ENCODE measurements at places on chromosomes 5 and 9. TPM values are rescaled to one million over a fixed set of nuclear protein-coding genes. Genes with fewer than 3 reads are reported as not detected.

The EGFLAM gene
- total RNA-seq: 14.8 TPM

The SLC46A2 gene
- total RNA-seq: not detected

The BARHL1 gene
- not detected for total RNA-seq

The SH3TC2 gene
- 0.33 TPM for total RNA-seq

The F2RL1 gene
- total RNA-seq: 65.9 TPM

The KIF4B gene
- total RNA-seq: 0.10 TPM

The LTC4S gene
- total RNA-seq: 0.69 TPM

The ARAP3 gene
- 2.5 TPM for total RNA-seq

The ANXA2R gene
- total RNA-seq: 6.2 TPM

The FAM114A2 gene
- total RNA-seq: 20.7 TPM

The FST gene
- 0.51 TPM for total RNA-seq

The HMCN2 gene
- total RNA-seq: 0.05 TPM

GRCh38 chr9:129962889-129963703 lies 79.9 kb downstream of the FNBP1 start:
- no peak for DNase-seq

- no peak for DNase-seq
Measured at GRCh38 chr9:91187965-91188344, 173.8 kb downstream of the AUH start.

DNA sequence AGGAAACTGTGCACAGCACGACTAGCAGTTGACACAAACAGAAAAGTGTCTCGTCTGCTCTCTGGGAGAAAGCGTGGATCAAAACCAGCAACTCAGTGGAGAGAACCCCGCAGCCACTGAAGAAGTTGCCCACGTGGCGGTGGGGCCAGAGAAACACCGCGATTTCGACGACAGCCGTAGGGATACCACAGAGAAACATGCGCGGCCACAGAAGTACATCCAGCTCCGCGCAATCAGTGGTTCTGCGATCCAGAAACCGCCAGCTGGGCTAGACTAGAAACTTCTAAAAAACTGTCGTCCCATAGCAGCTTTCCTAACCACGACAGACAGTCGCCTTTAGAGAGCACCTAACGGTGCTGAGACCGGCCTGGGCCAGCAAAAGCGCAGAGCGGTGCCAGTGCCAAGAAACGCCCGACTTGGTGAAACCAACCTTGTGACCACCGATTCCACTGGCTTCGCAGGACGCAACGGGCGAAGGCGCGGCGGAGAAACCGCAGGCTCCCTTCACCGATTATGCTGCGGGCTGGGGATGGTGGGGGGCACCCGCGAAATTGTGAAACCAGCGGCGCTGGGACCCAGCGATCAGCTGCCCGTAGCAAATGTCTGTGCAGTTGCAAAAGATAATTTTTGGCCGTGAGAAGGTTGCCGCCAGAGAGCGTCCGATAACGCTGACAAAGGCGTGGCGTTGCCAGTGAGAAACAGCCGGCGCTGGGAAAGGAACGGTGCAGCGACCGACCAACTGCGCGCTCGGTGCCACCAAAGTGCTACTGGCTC lies 2.7 kb upstream of the ANXA2R start:
- DNase-seq: peak; percentile 75

DNA sequence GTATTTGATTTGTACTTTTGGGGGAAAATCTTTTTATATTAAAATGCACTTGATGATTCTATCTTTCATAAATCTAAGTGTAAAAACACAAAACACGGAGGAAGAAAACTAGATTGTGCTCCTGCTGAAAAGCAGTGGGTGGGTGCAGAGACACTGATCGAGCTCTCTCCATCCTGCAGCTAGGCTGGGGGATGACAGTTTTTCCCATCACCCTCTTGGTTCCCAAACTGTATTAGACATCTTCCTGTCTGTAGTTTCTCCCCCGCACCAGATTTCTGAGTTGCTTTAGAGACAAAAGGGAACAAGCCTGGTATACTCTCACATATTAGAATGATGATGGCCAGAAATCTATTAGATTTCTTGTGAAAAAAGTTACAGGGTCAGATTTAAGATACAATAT lies 99.6 kb downstream of the FAM114A2 start:
- DNase-seq: no peak

GRCh38 chr5:40378396-40379177 lies 301.1 kb upstream of the PTGER4 start:
- DNase-seq: no peak

DNA sequence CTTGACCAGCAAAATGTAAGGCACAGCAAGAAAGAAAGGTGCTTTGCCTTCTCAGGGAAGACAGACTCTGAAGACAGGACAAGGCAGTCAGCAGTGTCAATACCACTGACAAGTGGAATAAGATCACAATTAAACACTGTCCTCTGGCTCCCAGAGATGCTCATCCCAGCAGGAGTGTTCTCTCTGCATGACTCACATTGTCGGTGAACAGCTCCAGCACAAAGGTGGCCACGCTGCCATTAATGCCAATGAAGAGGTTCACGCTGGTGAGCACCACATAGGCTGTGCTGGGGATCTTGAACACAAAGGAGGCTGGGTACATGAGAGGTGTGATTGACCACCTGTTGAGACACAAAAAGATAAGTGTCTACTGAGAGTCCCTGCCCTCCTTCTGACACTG lies 31.9 kb downstream of the NIPSNAP3B start:
- DNase-seq: no peak

DNA sequence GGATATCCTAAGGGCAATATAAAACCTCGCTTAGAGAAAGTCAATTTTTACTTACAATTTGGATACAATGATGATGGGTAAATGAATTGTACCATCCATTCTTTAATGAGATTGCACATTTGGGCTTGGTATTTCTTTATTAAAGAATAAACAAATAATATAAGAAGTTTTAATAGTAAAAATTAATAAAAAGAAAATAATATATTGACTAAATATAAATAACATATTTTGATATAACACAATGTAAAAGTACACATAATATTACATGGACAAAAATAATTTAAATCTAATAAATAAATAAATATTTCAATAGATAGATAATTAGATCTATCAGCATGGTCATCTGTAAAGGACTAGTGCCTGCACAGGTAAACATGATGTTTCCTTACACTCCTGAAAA lies 944 bp downstream of the IFNA21 start:
- no peak for DNase-seq

DNA sequence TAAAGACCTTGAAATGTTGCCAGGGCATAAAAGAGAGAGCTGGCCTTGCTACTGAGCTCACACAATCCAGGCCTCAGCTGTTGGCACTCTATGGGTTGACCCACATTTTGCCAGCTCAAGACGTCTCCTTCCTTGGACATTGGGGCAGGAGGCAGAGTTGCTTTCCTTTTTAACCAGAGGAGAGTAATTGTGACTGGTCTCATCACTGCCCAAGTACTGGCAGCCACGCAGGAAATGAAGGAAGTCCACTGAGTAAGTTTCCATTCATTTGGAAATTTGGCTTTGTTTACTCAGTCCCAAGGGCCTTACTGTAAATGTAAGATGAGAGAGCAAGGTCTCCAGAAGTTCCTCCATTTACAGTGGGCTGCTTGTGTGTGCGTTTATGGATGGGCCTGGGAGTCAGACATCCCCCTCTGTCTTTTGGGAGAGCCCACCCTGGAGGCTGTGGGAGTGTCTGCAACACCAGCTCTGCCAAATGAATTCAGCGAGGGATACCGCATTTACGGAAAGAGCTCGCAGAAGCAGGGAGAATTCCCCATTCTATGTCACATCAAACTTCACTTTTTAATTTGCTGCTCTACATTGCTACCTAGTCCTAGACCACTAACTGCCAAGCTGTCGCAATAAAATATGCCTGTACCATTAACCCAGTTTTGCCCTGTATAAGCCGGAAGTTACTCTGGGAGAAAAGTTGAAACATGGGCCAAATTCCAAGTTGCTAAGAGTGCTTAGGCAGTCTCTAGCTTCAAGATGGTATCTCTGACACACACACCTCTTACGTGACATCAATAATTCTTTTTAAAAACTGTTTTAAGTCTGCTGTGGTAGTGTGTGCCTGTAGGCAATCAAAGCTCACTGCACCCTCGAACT lies 24.5 kb upstream of the PDZD2 start:
- DNase-seq: no peak

DNA sequence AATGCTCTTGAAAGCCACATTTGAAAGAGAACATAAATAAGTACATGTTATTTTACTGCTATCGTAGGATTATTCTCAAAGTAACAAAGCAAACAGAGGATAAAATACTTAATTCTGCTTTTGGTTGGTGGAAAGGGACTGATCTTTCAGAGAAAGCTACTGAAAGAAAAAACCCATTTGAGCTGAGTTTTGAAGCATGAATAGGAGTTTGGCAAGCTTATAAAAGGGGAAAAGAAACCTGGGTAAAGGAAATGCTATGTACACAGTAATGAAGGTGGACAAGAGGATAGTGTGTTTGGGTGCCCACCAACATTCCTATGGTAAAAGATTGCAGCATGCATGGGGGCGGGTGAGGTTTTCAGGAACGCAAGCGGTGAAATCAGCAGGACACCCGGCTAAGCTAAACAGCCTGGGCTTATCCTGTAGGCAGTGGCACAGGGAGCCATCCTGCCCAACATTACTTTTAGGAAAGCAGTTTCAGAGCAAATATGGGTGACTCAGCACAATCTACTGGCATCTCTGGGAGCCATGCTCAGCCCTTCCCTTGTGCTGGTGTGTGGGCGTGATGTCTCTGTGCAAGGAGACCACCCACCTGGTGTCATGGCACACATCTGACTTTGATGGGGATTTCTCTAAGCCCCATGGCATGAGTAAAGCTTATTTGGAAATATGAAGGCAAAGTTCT lies 673.9 kb upstream of the KLF4 start:
- DNase-seq: no peak

- peak; percentile 4 for DNase-seq
Measured at GRCh38 chr9:32350682-32351081, 33.8 kb upstream of the ACO1 start.

GRCh38 chr5:163505049-163505367 lies 411 bp upstream of the MAT2B start:
- DNase-seq: no peak

- no peak for DNase-seq
Measured at GRCh38 chr9:85483208-85483607, 258.5 kb downstream of the AGTPBP1 start.

DNA sequence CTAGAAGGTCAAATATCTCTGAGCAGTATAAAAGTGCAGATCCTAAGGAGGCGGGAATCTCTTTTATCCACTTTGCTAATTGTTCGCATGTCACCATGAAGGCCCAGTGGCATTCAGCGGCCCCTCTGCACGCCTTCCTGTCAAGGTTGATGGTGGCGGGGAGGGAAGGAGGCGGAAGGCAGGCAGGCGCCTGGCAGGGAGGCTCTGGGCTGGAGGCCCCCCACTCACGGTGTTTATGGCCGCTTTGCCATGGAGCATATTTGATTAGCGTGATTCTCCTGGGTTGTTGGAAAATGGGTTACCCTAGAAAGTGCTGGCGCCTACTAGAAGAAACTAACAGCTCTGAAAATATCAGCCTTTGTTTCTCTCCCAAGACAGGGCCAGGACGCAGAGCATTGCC lies 209.6 kb downstream of the FSTL4 start:
- no peak for DNase-seq

DNA sequence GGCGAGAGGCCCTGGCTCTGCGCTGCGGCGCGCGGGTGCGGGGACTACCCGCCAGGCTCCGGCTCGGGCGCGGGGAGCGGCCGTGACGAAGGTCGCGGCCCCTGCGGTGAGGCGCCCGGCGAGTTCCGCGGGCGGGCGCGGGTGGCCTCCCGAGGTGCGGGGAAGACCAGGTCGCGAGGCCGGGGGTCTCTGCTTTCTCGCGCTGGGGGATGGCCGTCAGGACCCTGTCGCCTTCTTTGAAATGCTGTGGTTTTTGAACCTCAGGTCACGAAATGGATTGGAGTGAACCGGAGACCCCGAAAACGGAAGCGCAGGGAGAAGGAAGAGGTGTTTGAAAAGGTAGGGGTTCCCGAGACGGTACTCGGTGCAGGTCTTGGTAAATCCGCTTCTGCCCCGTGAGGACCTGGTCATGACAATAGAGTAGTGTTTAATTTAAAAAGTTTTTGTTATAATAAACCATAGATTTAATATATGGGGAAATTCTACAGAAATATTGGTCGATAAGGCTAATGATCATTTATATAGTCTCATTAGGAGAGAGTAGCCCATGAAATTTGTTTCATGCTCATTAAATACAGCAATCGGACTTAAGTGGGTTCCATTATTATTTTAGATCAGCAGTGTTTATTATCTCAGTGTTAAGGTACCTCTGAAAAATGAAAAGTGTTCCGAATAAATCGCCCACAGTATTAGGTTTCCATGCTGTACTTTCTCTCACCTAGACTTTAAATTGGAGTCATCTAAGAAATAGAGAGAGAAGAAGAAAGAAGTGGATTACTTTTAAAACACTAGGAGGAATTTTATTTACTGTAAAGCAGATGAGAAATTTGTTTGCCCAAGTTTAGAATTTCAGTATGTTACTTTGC lies 279.0 kb downstream of the AOPEP start:
- no peak for DNase-seq

GRCh38 chr5:180394031-180394636 lies 41.0 kb upstream of the GFPT2 start:
- no peak for DNase-seq

DNA sequence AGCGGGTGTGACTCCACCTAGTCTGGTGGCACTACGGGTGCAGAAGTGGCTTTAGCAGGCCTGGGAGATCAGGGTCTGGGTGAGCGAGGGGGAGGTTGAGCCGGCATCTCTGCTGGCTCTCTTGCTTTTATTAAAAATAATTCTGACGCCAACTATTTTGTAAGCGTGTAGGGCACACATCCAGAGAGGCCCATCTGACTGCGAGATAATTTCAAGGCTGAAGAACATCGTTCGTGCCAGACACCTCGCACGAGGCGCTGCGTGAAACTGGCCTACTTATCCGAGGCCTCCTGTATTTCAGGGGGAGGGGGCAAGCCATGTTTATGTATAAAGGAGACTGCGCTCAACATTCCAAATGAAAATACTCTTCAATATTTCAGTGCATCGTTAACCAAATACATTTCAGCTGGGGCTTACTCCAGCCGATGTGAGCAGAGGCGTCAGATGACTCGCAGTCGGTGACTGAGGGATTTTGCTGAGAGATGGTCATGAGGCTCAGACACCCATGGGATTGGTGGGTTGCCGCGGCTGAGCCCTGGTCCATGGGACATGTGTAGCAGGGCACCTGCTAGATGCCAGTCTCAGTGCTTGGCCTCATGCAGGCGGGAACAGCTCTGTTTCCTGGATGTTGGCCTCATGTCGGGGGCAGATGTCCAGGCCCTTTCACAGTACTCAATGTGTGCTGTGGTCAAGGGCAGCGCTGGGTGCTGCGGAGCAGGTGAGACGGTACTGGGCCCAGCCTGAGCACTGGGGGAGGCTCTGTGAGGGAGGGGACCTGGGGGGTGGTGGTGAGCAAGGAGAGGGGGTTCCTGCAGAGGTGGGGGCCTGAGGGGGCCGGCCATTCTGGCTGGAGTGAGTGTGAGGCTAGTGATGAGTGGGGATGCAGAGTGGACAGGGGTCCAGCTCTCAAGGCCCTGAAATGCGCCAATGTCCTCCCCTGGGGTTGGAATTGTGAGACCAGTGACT lies 201.5 kb downstream of the DAB2IP start:
- no peak for DNase-seq

- no peak for DNase-seq
Measured at GRCh38 chr9:112149211-112149610, 25.9 kb downstream of the SUSD1 start.

DNA sequence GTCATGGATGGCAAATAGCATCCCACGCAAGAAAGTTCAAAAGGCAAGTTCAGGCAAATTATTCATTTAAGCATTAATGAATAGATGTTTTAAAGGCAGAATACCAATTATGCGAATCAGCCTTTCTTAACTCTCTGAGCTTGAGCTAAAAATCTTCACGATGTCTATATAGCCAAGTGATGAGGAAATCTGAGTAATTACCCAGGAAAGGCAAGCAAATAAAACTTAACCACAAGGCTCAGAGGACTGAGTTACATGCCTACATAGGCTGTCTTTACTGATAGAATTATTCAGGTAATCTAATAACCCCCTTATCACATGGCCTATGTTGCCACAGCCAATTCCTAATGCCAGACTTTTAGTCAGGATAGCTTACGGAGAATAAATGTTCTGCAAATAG lies 120.8 kb upstream of the MTAP start:
- DNase-seq: peak; percentile 89

Data from Panc1 (cell line).